ENCODE measurements at places on chromosomes 13 and 19.

GRCh38 chr13:77470986-77471385 lies 64.5 kb upstream of the SCEL start:
- DNase-seq, result no peak

DNA sequence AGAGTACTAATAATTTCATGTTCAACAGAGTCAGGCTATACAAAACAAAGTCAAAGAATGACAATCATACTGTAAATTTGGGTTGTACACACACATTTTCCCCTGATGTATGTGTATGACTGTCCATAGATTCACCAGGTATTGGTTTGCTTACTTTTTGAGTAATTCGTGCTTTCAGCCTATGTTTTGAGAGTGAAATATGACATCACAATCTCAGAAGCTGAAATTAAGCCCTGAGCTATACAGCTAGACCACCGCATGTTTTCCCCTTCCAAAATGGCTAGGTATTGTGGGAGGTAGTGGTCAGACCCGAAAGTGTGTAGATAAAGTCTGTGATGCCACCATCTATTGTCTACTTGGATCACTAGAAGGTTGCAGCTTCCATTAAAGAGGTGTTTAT lies 102.8 kb downstream of the KATNAL1 start:
- no peak for DNase-seq

DNA sequence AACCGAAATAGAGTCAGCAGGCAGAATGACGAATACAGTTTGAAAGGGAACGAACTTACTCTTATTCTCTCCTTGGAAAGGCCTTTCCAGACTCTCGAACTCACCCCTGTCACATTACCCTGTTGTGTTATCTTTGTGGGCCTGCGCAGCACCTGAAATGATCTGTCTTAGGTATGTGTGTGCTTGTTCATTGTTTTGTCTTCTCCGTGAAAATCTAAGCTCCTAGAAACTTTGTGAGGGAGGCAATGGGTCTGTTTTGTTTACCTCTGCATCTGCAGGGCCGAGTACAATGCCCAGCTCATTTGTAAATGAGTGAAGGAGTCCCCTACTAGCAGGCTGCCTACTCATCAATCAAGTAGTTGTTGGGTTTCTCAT lies 19.6 kb downstream of the HMGB1 start:
- DNase-seq, result no peak

DNA sequence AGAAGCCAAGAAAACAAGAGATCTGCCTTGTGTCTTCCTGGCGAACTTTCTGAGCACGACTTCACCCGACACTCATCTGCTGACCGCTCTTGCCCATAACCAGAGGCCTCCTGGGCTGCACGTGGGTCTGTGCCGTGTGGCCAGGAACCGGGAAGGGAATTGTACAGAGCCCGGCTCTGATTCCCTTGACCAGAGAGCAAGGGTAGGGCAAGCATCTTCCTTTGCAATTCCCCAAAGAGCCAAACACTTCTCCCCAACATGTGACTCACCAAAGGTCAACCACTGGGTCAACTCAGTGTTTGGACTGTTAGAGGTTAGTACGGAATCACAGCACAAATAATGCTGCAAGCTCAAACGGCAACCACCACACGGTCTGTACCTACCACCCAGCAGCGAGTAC lies 48.9 kb downstream of the KLF2 start:
- DNase-seq, result no peak

DNA sequence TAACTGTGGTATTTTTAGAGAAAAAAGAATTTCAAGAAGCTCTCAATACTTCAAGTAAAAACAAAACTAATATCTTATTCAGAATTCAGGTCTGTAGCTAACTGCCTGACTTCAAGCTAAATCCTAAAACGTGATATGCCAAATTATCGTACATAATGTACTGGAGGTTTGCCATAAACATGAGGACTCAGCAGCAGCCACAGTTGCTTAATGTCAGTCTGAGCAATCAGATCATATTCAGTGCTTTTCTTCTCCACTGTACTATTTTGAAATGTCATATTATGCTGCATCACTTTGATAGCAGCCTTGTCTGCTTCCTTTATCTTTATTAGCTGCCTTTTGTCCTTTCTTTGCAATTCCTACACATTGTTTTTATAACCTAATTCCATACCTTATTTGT lies 265.1 kb upstream of the EDNRB start:
- DNase-seq, result no peak

DNA sequence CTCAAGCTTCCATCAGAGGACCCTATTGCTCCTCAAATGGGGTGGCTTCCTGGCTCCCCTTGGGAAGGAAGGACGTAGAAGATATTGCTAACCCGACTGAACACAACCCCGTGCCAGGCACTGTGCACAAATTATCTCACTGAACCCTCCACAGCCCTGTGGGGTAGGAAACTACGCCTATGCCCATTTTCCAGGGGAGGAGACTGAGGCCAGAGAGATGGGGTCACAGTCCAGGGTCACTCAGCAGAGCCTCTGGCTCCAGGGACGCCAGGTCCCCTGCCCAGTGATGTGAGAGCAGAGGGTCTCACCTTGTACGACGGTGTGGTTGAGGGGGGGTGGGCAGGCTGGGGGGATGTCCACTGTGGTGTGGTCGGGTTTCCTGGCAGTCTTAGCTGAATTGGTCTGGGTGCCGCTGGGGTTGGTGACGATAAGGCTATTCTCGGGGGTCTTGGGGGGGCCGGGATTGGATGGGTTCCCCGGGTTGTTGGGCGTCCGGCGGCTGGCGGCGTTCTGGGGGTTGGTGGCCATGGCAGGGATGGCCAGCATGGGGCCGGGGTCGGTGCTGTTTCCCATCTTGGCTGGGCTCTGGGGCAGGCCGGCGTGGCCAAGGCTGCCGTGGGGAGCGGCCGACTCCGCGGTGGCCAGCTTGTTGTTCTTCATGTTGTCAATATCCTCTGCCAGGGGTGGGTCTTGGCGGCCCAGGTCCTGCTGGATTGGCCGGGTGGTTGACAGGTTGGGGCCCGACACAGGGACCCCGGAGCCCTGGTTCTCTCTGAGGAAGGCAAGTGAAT lies 136.2 kb downstream of the IER2 start:
- no peak for DNase-seq

- DNase-seq, result no peak
Measured at GRCh38 chr19:46429999-46430398, 1.3 kb upstream of the PNMA8C start.

DNA sequence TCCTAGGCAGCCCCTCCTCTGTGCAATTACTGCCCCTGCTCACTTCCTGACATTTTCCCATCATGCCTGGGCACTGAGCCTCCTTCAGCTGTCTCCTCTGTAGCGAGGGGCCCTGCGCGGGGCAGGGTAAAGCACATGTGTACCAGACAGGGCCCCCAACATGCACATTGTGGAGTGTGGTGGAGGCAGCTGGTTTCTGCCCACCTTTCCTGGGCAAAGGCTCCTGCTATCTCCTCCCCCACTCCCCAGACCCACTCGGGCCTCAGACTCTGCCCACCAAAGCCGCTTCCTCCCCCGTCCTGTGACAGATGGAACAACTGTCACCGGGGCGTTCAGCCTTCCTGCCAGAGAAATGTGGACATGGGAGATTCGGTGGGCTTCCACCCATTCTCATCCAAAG lies 2.9 kb upstream of the KPTN start:
- no peak for DNase-seq

GRCh38 chr19:34335914-34336313 lies 29.1 kb upstream of the GPI start:
- no peak for DNase-seq

DNA sequence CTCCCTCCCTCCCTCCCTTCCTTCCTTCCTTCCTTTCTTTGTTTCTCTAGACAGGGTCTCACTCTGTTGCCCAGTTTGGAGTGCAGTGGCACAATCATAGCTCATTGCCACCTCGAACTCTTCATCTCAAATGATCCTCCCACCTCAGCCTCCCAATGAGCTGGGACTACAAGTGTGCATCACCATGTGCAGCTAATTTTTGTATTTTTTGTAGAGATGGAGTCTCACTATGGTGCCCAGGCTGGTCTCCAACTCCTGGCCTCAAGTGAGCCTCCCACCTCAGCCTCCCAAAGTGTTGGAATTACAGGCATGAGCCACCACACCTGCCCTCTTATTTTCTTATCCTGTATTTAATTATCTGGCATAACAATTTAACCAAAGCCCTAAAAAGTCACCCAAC lies 4.4 kb downstream of the UPK1A start:
- DNase-seq, result no peak

All from T-helper 17 cell (primary cell).